Hematopoietic multipotent progenitor cell treated with erythropoietin and hydrocortisone succinate and interleukin-3 and kit ligand, for 8 days (in vitro differentiated cells): ENCODE measurements at places on chromosomes 2 and 18.
A peak's percentile ranks its signal among the peaks of the same experiment; 100 is the strongest.

DNA sequence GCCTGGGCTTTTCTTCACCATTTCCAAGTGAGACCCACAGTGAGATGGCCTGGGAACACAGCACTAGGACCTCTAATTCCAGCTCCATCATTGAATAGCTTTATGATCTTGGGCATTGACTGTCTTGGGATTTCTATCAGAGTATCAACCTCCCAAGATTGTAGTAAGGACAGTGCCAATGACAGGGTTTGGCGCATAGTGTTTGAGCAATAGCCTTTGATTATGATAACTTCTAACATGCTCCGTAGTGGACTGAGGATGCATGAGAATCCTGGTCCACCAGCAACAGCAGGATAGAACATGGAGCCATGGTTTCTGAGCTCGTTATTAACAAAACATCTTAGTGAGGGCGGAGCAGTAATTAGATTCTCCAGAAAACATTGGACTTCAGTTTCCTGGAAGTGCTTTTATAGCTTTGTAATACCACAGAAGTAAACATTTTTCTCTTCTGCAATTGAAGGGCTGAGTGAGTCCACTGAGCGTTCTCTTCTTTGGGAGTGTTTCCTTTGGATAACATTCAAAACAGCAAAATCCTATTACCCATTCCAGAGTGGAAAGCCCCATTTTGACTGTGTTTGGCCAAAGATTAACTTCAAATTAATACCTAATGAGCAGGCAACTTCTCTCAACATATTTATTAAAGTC, 63.7 kb downstream of the IL1R2 start:
- peak; percentile 41 for DNase-seq

GRCh38 chr2:3224681-3225080, 152.9 kb downstream of the EIPR1 start:
- DNase-seq, result no peak

- DNase-seq, result no peak
These were observed 133.6 kb downstream of the ALK start for GRCh38 chr2:29787473-29788465.

DNA sequence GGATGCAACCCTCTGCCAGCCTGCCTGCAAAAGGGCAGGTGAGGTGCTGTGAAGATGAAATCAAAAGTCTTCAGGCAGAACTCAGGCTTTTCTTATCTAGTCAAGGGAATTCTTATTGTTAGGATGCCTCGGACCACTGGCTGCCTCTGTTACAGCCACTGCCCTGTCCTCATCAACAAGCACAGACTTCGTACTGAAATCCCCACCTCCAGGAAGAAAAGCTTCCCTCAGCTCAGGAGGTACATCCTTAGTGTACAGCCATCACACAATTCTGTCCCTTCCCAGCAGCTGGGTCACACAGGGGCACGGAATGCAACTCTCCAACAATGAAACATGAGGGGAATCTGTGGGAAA, 10.1 kb upstream of the RNU4ATAC start:
- DNase-seq, result no peak

- no peak for DNase-seq
These were observed 134.2 kb upstream of the SPRED2 start for GRCh38 chr2:65566617-65567016.
